Right cardiac atrium (tissue), 5 donors: ENCODE measurements at places on chromosomes 11 and 22. TPM values are rescaled to one million over a fixed set of nuclear protein-coding genes. Genes with fewer than 3 reads are reported as not detected.

DNA sequence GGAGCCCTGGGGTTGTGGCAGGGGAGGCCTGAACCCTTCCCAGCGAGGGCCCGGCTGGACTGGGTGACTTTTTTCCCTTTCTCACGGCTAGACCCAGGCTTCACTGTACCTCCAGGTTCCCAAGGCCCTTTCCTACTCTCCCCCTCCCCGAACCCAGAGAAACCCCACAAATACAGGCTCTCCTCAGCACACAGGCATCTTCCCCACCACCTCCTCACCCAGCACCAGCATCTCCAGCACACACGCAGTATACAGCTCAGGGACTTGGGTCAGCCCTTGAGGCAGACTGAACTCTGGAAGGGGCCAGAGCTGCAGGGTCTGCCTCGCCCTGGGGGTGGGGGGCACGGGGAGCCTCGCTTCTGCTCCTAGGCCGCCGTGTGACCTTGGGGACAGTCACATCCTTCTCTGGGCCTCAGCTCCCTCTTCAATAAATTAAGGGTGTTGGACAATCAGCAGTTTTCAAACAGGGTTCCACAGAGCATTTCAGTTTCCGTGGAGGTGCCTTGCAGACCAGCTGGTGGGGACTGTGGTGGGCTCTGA, 4.5 kb downstream of the TMPRSS13 start:
- no peak for DNase-seq

DNA sequence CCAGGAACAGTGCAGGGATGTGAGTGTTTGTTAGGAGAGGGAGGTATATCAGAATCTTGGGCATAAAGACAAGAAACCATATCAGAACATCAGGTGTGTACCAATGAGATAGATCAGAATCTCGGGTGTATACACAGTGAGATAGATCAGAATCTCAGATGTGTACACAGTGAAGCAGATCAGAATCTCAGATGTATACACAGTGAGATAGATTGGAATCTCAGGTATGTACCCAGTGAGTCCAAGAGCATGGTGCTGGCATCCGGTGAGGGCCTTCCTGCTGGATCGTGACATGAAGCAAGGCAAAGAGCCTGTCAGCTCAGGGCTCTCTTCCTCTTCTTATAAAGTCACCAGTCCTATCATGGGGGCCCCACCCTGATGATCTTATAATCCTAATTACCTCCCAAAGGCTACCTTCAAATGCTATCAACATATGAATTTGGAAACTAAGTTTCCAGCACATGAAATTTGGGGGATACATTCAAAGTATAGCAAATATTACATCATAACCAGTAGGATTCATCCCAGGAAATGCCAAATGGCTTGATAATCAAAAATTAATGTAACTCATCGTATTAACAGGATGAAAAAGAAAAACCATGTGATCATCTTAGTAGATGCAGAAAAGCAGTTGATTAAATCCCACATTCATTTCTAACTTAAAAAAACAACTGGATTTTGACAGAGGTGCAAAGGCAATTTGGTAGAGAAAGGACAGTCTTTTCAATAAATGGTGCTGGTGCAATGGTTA, 28.6 kb downstream of the PPARA start:
- DNase-seq = no peak

Gene CASP5
- not detected for total RNA-seq

DNA sequence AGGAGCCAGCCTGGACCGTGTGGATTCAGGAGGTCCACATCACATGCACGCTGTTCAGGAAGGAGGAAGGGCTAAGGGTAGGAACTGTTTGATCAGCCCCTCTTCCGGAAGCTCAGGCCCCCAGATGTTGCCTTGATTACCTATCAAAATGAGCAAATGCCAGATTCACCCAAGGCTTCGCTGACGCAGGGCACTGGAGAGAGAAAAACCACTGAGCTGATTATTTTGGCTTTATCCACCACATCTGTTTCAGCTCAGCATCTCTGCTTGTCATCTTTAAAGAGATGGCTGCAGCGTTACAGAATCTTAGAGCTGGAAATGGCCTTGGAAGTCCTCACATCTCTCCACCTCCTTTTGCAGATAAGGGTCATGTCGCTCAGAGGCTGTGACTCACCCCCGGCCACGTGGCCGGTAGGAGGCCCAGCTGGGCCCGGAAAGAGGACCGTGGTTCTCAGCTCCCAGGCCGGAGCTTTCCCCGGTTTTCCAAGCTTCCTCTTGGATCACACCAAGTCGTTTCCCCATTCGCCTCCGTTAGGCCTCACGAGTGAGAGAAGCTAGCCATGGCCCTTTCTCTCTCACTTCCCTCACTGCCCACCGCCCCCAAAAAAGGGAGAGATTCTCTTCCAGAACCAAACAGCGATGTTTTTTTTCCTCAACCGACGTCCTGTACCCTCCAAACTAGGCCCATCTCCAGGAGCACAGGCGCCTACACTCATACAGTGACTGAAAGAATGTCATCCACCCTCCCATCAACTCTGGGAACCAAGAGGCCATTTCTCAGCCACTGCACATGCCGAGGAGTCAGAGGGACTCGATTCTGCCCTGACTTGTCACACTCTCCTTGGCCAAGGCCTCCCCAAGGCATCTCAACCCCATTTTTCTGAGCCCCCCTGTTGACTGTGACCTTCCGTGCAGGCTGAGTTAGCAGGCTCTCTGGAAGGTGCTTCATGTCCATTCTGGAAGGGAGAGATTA, 37.6 kb downstream of the LIF start:
- DNase-seq = peak; percentile 91

Gene C22orf31
- 0.31 TPM for total RNA-seq

Gene SOX10
- total RNA-seq = 3.5 TPM

Gene MYBPC3
- 1,256 TPM for total RNA-seq
